NCI-H345 (cell line): ENCODE measurements at places on chromosomes 7 and 10.
A peak's percentile ranks its signal among the peaks of the same experiment; 100 is the strongest.

DNA sequence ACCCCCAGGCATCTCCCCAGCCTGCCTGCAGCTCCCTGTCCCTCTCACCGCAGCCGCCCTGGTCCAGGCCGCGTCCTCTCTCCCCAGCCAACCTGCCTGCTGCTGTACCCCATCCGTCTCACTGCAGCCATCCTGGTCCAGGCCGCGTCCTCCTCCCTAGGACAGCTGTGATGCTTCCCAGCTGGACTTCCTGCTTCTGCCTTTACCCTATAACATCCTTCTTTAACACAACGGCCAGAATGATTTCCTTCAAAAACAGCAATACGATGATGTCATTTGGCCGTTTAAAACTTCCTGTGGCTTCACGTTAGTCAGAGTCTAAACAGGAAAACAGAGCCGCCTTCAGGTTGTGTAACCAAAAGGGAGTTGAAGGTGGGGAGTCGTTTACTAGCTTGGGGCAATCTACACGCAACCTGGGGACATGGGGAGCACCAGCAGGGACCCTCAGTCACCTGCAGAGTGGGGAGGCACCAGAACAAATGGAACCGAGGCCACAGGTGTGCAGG is 32.2 kb upstream of the ZFAND2A start:
- DNase-seq = no peak

GRCh38 chr10:87763086-87763861 is 54.8 kb downstream of the ATAD1 start:
- DNase-seq = no peak

DNA sequence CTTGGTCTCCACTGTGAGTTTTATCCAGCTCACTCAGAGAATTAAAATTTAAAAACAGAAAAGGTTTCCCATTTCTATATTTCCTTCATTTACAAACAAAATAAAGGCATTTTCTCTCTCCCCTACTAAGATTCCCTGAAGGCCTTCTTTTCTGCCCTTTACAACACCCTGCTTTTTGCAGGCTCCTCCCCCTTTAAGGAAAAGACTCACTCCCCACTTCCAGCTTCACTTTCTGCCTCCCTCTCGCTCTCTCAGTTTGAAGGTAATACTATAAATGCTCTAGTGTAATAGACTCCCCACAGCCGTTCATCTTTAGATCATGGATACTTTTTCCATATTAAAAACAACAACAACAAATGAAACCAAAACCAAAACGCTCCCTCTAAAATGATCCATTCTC is 53.3 kb downstream of the CDHR3 start:
- no peak for DNase-seq

- no peak for DNase-seq
Measured at GRCh38 chr7:47778153-47778661, 170.1 kb downstream of the PKD1L1 start.

- DNase-seq = peak; percentile 63
Measured at GRCh38 chr7:137953665-137954470, 48.0 kb downstream of the CREB3L2 start.

DNA sequence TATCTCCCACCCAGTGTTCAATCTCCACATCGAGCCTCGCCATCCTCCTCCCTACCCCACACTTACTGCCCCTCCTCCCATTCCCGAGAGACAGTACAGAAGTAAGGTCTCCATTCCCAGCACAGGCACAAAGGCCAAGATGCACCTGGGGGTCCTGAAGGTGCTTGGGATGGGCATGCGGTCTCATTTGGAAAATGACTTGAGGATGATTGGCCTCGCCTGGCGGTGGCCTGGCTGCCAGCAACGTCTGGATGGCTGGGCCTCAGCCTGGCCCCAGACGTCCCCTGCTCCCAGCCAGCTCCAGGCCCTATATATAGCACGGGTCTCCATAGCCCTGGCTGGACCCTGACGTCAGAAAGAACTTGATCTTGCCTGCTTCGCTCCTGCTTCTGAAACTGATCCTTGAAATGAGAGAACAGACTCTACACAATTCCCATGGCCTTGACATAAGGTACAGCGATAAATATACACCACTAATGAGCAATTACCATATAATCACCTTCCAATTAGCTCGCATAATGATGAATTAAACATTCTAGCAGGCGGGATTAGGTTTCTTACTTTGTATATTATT is 11.8 kb downstream of the EMX2 start:
- no peak for DNase-seq

- DNase-seq = no peak
Measured at GRCh38 chr10:112045938-112046337, 137.6 kb downstream of the GPAM start.

DNA sequence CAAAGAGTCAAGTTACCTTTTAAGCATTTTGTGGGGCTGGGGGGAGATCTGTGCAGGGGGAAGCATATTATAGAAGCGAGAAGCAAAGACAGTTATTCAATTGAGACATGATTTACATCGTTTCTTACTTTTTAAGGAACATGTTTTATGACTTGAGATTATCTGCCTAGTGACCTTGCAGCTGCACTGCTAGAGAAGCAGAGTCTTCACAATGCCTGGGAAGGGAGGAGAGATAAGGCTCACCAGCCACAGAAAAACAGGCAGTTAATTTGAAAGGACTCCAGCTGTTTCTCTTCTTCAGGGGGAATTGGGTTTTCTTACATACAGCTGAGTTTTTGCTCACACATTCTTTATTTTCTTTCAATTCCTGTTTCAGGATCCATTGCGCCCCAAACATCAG is 31.0 kb downstream of the PHYH start:
- DNase-seq = no peak

- no peak for DNase-seq
Measured at GRCh38 chr7:107870427-107871000, 20.5 kb upstream of the DLD start.

GRCh38 chr7:73838642-73839041 is 3.7 kb downstream of the METTL27 start:
- no peak for DNase-seq

- DNase-seq = no peak
Measured at GRCh38 chr7:2736411-2736914, 48.5 kb downstream of the AMZ1 start.

GRCh38 chr7:104366390-104366789 is 38.0 kb downstream of the LHFPL3 start:
- DNase-seq = no peak
